Activated CD8-positive, alpha-beta T cell treated with anti-CD3 and anti-CD28 coated beads, Interleukin-2, amount 10 ng/mL, durations not matched to agents 7 days and 5 days (primary cell): ENCODE measurements at places on chromosomes 1 and 21. TPM values are rescaled to one million over a fixed set of nuclear protein-coding genes. Genes with fewer than 3 reads are reported as not detected.

Gene FAM167B
- total RNA-seq: 0.90 TPM

Gene REG4
- total RNA-seq: 14.6 TPM

Gene KRTAP13-2
- total RNA-seq: not detected

DNA sequence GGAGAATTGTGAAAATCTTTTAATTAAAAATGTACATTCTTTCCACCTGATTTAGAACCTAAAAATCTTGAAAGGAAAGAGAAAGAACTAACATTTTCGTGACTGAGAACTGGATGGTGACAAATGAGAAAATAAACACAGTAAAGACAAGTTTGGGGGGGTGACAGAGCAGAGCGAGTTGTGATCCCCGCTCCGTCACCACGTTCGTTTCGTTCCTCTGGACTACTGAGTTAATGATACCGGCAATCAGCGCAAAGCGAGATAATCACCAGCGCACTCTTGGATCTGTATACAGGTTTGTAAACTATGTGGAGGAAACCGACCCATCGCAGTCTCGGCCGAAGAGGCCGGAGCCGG is 31.2 kb upstream of the CFAP126 start:
- peak overlapping the region; percentile 95 for H3K4me3 ChIP-seq
- H3K4me1 ChIP-seq: peaks cover 39% of the 10 kb centered on the region
- peaks cover 2% of the 10 kb centered on the region for H3K27me3 ChIP-seq
- H3K36me3 ChIP-seq: peaks cover 18% of the 10 kb centered on the region
- no peak for DNase-seq

DNA sequence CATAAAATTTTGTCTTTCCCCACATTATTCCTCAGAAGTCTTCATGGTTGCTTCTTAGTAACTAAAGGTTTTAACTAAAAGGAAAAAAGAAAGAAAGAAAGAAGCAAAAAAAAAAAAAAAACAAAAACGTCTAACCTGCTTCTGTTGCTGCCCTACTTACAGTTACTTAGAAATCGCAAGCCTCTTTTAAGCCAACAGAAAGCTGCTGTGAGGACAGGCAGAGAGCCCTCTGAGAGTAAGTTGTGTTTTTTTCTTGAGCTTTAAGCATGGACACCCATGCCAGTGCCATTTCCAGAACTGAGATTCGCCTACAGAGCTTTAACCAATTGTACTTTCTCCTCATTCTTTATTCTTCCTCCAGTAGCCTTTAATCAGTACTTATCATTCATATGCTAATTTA is 25.6 kb upstream of the RGS1 start:
- peaks cover 9% of the 10 kb centered on the region for H3K36me3 ChIP-seq
- H3K4me3 ChIP-seq: no peak overlapping the region
- H3K4me1 ChIP-seq: peaks cover 50% of the 10 kb centered on the region
- DNase-seq: no peak
- H3K27me3 ChIP-seq: no peaks in the 10 kb centered on the region

- H3K4me3 ChIP-seq: no peak overlapping the region
- no peak for DNase-seq
- no peak overlapping the region for H3K27ac ChIP-seq
- H3K4me1 ChIP-seq: peaks cover 45% of the 10 kb centered on the region
Measured at GRCh38 chr1:39572379-39573096, 4.1 kb downstream of the PABPC4 start.

DNA sequence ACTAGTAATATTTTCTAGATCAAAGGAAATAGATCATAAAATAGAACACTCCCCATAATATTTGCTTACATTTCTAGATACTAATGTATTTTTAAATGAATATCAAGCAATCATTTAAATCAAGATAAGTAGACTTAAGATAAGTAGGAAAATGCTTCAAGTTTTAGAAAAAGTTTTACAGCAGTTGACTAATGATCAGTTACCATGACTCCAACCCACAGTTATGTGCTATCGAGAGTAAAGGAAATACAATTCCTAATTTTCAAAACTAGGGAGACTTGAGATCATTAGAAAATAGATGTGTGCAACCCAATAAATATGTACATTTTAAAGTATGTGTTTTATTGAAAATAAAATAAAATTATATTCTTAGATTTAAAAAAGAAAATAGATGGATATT is 95.0 kb downstream of the DENND1B start:
- peaks cover 2% of the 10 kb centered on the region for H3K4me1 ChIP-seq
- H3K4me3 ChIP-seq: no peak overlapping the region
- no peaks in the 10 kb centered on the region for H3K36me3 ChIP-seq
- no peaks in the 10 kb centered on the region for H3K27me3 ChIP-seq
- H3K27ac ChIP-seq: no peak overlapping the region
- DNase-seq: no peak

DNA sequence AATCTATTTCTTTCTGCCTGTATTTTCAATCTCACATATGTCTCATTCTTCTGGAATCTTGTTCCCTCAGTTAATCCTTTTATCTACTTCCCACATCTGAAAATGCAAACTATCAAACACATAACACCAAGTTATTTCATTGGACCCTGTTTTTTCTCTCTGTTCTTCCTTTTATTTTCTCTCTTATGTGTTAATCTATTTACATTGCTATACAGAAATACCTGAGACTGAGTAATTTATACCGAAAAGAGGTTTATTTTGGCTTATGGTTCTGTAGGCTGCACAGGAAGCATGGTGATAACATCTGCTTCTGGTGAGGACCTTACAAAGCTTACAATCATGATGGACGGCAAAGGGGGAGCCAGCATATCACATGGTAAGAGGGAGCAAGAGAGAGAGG is 247.6 kb downstream of the TGFB2 start:
- no peaks in the 10 kb centered on the region for H3K4me1 ChIP-seq
- no peak overlapping the region for H3K4me3 ChIP-seq
- H3K27me3 ChIP-seq: no peaks in the 10 kb centered on the region
- H3K36me3 ChIP-seq: no peaks in the 10 kb centered on the region
- H3K27ac ChIP-seq: no peak overlapping the region
- no peak for DNase-seq

- H3K4me3 ChIP-seq: no peak overlapping the region
- no peak overlapping the region for H3K27ac ChIP-seq
- no peaks in the 10 kb centered on the region for H3K36me3 ChIP-seq
- no peaks in the 10 kb centered on the region for H3K4me1 ChIP-seq
Measured at GRCh38 chr1:20233866-20234265, 47.5 kb upstream of the PLA2G2C start.

GRCh38 chr21:42220138-42220701 is 1.3 kb downstream of the ABCG1 start:
- peaks cover 6% of the 10 kb centered on the region for H3K36me3 ChIP-seq
- H3K27ac ChIP-seq: peak overlapping the region; percentile 78
- H3K27me3 ChIP-seq: no peaks in the 10 kb centered on the region
- peak overlapping the region; percentile 82 for H3K4me3 ChIP-seq

DNA sequence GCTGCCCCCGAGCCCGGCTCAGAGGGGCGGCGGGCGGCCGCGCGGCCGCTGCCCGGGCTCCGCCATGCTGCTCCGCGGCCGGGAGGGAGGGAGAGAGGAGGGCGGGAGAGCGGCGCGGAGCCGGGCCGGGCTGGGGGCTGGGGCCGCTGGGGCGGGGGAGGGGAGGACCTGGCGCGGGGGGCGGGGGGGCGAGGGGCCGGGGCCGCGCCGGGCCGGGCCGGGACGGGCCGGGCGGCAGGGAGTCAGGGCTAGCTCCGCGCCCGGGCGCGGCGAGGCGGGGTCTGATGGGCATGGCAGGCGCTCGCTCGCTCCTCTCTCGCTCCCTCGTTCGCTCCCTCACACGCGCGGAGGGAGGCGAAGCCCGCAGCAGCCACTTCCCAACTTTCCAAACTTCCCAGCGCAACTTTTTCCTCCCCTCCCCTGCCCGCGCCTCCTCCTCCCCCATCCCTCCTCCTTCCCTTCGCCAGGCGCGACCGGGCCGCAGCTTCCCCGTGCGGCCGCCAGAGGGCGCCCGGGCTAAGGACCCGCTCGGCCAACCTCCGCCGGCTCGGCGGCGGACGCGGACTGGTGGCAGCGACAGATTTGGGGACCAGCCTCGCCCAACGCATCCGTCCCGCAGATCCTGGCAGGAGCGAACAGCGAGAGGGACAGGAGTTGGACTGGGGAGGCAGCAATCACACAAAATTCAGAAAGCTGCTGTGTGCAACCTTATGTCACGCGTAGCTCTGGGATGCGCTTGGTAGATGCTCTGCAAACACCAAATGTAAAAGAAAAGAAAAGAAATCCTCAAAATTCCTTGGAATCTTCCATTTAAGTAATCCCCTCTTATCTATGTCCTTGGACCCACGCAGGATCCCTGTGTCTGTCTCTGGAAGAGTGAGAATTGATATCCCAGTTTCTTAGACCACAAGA is at the start of gene TRABD2B:
TSS of gene TRABD2B (minus strand) at position 97 of the 912 bp plus-strand sequence.
- DNase-seq: peak; percentile 64
- no peak within 1 kb of the TSS for H3K27ac ChIP-seq
- H3K27me3 ChIP-seq: peaks cover 35% of the 10 kb centered on the region
- peak within 1 kb of the TSS; percentile 48 for H3K4me3 ChIP-seq

DNA sequence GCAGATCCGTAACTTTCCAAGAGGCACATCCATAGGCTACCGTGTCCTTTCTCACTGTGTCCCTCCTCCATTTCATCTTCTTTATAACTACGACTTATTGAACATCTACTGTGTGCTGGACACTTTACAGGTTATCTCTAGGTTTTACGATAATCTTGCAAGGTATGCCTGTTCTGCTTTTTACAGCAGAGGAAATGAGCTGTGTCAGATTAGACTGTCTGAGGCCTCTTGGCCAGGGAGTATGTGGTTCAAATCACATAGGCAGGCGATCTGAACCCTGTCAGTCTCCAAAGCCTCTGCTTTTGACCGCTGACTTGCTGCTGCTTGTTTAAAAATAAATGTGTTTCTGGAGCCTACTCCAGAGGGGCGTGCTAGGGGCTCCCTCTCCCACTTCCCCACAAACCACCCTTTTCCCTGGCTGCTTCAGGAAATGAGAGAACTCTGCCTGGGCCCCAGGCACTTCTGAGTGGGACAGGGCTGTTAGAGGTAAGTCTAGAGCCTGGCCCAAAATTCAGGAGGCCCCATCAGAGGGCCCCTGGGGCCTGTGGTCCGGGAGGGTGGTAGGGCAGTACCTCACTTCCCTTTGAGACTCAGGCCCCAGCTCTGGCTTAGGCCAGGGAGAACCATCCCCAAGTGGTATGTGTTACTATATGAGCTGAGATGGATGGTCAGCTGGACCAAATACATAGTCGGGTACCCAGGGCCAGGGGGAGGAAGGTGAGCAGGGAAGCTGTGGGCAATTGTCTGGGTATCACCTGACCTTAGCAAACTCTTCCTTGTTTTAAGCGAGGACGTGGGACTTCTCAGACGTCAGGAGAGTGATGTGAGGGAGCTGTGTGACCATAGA is 4.4 kb downstream of the PSEN2 start:
- peaks cover 11% of the 10 kb centered on the region for H3K4me1 ChIP-seq
- no peak overlapping the region for H3K27ac ChIP-seq
- no peak for DNase-seq
- H3K4me3 ChIP-seq: no peak overlapping the region

- H3K27ac ChIP-seq: no peak overlapping the region
- no peaks in the 10 kb centered on the region for H3K36me3 ChIP-seq
- DNase-seq: peak; percentile 66
- H3K4me1 ChIP-seq: peaks cover 13% of the 10 kb centered on the region
Measured at GRCh38 chr1:222464841-222465210, 83.1 kb downstream of the HHIPL2 start.

- no peak overlapping the region for H3K4me3 ChIP-seq
- no peak overlapping the region for H3K27ac ChIP-seq
- H3K36me3 ChIP-seq: no peaks in the 10 kb centered on the region
- peaks cover 3% of the 10 kb centered on the region for H3K4me1 ChIP-seq
- no peak for DNase-seq
- no peaks in the 10 kb centered on the region for H3K27me3 ChIP-seq
Measured at GRCh38 chr21:44759628-44760285, 41.9 kb downstream of the UBE2G2 start.

DNA sequence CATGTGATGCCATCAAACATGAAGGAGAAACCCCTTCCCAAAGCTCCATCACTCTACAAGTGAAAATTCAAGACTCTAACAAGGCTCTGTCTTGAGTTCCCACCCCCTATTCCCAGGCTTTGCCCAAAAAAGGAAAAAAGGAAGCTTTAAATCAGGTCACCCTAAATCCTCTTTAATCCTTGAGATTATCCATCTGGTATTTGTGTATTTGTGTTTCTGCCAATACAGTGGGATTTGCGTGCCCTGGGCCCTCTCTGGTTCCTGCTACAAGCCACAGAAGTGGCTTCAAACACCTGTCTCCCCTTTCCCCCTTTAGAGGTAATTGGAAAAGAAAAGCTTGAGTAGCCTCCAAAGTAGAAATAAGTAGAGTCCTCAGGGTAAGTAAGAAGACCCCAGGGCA is 120.4 kb downstream of the EDEM3 start:
- no peaks in the 10 kb centered on the region for H3K4me1 ChIP-seq
- H3K27me3 ChIP-seq: peaks cover 7% of the 10 kb centered on the region
- H3K36me3 ChIP-seq: no peaks in the 10 kb centered on the region
- H3K4me3 ChIP-seq: no peak overlapping the region
- H3K27ac ChIP-seq: no peak overlapping the region

DNA sequence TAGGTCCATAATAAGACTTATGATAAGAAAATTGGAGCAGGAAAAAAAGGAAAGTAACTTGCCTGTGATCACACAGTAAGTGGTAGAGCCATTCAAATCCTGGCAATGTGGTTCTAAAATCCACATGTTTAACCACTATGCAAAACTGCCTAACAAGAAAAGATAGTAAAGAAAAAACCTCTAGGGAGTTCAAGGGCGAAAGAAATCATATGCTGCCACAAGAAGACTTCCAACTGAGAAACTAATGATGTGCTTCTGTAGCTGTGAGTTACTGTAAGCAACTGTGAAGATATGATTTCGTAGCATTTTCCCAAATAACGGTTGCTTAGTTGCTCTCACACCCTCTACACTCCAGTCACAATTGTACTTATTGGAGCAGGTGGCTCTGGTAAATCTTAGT is 20.9 kb upstream of the LYPLAL1 start:
- no peaks in the 10 kb centered on the region for H3K36me3 ChIP-seq
- H3K27me3 ChIP-seq: no peaks in the 10 kb centered on the region
- no peak for DNase-seq
- H3K4me1 ChIP-seq: no peaks in the 10 kb centered on the region
- H3K27ac ChIP-seq: no peak overlapping the region
- no peak overlapping the region for H3K4me3 ChIP-seq
